ENCODE measurements at places on chromosomes 2 and 18.

DNA sequence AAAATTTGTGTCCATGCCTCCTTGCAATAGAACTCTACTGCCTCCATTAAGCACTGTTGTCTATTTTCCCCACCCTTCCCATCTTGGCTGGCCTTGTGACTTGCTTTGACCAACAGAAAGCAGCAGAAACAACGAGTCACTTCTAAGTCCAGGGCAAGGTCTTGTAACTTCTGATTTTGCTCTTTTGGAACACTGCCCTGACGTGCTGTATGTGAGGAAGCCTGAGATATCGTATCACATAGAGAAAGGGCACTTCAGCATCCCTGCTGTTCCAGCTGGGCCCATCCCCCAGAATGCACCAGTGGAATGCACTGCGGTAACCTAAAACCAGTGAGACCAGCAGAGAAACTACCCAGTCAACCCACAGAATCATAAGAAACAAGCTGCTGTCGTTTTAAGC, 28.1 kb downstream of the NCKAP1 start:
- no peak for DNase-seq

DNA sequence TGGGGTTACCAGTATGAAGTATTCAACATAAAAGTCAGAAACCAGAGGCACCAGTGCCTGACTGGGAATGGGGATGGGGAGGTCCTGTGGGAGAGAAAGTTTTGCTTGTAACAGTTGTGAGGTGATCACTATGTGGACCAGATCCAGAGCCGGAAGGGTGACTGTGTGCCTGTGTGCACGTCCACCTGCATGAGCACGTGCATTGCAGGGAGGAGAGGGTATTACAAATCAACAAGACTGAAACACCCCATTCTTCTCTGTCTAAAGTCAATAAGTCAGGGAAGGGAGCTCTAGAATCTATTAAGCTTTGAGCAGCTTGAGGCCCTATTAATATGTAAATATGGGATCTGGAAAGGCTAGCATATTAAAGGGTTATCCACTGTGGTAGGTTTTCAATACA, 241.0 kb upstream of the ACVR2A start:
- DNase-seq = no peak

DNA sequence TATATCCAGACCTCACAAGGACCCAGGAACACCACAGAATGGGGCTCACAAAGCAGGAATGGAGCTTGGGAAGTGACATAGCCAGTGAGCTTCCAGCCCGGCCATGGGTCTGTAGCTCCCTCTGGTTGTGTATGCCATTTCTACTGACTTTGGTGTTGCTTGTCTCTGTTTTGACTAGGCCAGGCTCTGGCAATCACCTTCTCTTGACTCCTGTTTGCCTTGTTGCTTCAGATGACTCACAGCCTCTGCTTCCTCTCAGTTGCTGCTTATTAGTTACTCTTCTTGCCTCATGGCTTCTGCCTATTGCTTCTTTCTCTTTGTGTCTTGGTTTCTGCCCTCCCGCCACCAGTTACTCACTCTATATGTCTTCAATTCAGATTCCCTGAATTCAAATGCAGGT, 15.8 kb upstream of the IER3IP1 start:
- DNase-seq = no peak

- no peak for DNase-seq
Measured at GRCh38 chr2:173286153-173286809, 68.4 kb upstream of the CDCA7 start.

- no peak for DNase-seq
Measured at GRCh38 chr2:167784084-167784425, 463.3 kb downstream of the STK39 start.

DNA sequence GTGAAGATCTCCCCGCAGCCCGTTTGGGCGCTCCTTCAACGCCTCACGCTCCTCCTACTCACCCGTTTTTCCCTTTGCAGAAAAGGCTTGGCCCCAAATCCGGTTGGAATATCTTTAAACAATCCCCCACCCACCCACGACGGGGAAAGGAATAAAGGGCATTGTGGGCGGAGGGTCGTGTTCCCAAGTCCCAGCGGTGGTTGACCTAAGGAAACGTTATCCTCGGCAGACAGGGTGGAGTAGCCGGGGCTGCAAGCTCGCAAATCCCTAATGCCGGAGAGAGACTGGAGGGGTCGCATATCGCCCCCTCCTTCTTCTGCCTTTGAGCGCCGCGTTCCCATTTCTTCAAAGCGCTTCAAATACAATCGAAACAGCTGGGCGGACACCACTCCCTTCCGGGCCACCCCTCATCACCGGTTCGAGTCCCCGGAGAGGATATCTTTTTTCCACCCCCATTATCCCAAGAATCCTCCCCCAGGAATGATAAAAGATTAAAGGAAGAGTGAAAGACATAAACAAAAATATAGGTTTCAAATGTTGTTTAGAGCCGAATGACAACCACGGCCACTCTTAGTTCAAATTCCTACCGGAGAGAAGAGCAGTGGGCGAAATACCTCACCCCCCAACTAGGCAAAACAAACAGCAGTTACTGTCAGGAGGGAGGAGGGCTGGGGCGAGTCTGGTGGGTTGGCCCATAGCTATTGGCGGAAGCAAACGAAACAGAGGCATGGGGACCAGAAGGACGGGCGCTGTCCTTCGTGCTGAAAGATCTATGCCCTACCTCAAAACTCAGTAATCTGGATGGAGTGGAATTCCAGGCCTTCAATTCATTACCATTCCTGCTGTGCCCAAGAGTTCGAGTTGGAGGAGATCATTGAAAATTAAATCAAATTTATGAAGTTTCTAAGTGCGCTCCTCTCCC, 2.8 kb upstream of the GAD1 start:
- no peak for DNase-seq

DNA sequence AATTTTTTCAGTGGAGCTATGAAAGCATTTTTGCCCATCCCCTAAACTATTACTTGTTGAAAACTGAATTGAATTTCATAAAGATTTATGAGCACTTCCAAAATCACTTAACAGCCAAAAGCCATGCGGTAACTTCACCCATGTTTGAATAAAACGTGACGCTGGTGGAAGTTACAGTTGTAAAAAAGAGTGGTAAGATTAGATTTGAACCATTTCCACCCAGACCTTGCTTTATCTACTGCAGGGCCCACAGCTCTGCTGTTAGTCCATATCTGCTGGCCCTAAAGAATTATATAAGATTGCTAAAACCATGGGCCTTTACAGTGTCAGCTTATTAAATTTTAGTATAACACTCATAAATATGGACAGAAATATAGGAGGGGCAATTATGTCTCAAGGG, 15.5 kb upstream of the ITGA4 start:
- no peak for DNase-seq

DNA sequence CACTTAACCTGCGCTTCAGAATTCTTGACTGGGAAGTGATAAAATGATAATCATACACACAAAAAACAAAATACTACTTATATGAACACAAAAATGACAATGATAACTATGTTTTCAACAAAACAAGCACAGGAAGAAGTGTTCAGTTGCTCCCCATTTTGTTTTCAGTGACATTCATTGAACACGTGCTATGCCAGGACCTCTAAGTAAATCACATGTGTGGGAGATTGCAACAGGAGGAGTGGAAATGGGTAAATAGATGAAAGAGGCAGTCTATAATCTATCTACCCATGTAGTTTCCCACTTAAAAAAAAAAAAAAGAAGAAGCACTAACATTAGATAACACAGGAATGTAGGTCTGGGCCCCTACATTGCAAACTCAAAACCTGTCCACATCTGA, 183.5 kb upstream of the HNRNPA3 start:
- no peak for DNase-seq

- DNase-seq = peak; percentile 59
Measured at GRCh38 chr2:162430323-162430722, 86.4 kb downstream of the GCA start.

- peak; percentile 46 for DNase-seq
Measured at GRCh38 chr2:237223201-237223861, 137.6 kb downstream of the COPS8 start.

DNA sequence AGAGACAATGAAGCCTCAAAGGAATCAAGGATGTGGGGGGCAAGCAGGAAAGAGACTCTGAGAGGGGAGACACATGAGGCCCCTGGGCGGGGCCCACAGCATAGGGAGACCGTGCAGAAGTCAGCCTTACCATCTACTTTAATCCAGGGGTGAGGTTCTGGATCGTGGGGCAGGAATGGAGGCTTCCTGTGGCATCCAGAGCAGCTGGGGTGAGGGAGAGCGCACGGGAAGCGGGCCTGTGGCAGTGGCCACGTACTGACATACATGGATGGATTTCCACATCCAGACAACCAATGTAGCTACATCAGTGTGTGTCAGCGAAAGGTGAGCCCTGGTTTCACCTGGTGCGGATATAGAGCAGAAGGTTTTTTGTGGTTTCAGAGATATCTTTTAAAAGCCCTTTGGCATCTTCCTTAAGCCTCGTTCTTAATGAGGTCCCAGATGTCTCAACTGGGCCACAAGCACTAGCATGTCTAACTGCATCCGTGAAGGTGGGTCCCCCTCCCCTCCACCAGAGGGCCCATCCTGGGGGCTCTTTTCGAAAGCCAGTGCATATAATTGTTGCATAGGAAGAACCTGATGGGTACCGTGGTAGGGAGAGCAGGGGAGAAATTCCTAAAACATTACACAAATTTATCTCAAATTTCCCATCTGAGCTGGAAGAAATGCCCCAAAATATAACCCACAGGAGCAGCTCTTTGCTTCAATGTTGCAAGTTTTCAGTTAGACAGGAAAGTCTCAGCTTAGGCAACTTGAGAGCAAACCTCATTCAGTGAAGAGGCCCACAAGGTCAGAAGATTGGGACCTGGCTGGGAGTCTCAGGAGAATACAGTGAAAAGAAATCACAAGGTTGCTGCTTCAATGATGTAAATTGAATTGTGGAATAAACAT, 90.9 kb downstream of the SP3 start:
- DNase-seq = no peak

DNA sequence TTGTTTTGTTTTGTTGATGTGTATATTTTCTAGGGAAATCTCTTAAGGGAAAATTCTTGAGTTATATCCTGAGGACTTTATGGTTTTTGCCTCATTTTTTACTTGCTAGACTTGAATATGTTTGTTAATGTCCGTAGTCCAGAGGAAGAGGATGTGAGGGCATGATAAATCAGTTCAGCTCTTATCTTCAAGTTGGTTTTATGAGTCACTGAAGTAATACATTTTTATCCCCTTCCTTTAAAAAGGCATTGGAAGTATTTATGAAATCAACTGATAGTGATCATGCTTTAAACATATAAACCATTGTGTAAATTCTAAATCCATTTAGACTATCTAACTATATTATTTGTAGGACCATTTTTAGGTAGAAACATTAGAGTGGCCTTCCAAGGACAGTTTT, 43.9 kb upstream of the CYBRD1 start:
- DNase-seq = no peak

- no peak for DNase-seq
Measured at GRCh38 chr2:36511858-36512603, 85.9 kb downstream of the FEZ2 start.

DNA sequence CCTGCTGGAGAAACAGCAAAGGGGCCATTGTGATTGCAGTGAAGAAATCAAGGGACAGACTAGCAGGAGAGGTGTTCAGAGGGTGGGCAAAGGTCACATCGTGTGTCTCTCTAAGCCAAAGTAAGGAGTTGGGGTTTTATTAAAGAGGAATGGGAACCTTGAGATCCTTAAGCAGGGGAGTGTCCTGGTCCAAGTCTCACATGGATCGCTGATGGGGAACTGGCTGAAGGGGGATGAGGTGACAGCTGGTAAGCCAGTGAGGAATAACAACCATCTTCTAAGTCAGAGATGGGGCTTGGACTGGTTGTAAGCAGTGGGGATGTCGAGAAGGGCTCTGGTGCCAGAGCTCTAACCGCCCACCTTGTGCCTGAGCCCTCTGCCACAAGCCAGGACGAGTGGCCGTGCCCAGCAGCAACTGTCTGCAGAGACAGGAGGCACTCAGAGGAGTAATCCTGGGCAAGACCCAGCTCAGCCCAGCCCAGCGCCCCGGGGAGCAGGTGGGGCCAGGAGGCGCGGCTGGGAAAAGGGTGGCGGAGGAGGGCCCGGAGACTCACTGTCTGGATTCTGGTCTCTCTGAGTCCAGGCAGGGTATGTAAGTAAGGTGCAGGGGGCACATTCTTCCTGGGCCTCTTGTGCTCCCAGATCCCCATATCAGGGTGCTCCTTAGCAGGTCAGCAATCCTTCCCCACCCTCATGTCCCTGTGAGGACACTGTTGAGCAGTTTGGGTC, 13.7 kb downstream of the WNT10A start:
- DNase-seq = no peak

DNA sequence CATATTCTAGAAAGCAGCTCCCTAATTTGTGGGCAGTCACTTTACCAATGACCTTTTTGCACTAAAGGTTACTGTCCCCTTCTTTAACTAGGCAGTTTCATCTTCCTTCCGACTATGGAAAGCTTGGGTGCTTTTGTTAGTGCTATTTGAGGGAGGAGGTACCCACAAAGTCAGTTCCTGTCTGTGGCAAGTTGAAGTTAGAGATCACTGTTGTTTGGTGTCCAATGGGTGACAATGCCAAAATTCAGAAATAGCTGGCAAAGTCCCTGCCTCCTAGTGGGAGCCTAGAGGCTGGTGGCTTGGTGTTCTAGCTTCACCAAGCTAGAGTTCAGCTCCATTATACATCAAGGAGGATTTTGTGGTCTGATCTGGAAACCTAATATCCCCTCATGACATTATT, 87.1 kb upstream of the PNPT1 start:
- no peak for DNase-seq

- DNase-seq = no peak
Measured at GRCh38 chr18:37393221-37393827, 172.3 kb downstream of the CELF4 start.

GRCh38 chr2:109260116-109260855, 131.3 kb downstream of the SH3RF3 start:
- no peak for DNase-seq

DNA sequence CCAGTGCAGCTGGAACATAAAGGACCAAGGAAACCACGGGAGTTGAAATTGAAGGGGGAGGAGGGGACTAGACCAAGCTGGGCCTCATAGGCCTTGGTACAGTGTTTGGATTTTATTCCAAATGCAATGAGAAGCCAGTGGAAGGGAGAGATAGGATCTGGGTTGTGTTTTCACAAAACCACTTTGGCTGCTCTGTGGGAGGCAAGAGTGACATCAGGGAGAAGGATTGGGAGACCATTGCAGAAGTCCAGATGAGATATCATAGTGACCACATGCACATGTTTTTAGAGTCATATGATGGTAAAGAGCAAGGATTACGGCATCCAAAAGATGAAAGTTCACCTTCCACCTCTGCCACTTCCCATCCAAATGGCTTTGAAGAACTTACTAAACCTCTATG, 210.2 kb downstream of the PAX3 start:
- no peak for DNase-seq

GRCh38 chr2:120149406-120149805, 73.8 kb downstream of the TMEM185B start:
- no peak for DNase-seq

DNA sequence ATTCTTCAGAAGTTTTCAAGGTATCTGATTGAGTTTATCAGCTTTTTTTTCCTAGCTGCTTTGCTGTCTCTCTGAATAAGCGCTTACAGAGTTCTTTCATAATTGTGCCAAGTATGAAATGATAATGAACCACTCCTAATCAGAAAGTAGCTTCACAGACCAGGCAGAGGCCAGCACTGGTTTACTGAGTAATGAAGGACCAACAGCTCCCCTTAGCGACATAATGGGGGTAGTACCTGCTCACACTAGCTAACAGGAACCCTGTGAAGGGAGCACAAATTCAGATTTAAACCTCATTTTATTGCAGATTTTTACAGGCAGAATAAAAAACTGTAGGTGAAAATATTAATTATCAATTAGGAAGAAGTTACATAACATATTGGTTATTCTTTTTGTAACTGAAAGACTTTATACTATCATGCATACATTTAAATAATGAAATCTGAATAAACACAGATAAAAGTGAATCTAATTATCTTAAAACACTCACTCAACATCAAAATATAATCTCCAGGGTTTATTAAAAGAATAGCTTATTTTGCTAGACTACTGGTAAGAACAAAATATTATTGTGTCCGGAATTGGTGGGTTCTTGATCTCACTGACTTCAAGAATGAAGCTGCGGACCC, 53.7 kb upstream of the LRRC30 start:
- DNase-seq = peak; percentile 63

All from dermis microvascular lymphatic vessel endothelial cell (primary cell).